NCI-H524 treated with DMSO at 0.1 percent for 48 hours (cell line): ENCODE measurements at places on chromosomes 13 and 19.

GRCh38 chr19:31423896-31424295 lies 74.7 kb upstream of the TSHZ3 start:
- DNase-seq: no peak

GRCh38 chr19:47381653-47382279 lies 32.7 kb downstream of the DHX34 start:
- DNase-seq: no peak

DNA sequence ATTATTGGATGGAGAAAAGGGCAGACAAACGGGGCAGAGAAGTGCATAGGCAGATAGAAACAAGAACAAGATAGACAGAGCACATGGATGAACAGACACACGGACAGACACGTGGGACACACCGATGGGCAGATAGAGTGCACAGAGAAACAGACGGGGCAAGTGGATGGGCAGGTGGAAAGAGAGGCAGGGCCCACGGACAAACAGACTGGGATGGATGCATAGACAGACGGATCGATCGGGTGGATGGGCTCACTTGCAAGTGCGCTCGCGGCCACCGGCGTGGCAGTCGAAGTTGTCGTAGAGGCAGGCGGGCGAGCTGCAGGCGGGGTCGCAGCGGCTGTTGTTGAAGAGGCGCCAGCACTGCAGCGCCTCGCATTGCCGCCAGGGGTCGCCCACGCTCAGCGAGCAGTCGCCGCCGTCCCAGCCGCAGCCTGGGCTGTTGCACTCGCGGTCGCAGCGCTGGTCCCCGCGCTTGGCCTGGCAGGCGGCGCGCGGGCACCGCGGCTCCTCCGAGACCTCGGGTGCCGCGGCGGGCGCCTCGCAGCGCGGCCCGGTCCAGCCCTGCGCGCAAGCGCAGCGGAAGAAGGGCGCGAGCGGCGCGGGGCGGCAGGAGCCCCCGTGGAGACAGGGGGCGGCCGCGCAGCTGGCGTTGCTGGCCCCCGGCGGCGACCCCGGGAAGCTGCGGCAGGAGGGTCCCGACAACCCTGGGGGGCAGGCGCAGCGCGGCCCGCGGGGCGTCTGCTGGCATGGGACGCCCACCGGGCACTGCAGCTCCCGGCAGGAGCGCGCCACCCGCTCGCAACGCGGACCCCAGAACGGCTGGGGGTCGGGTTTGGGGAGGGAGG lies 23.3 kb downstream of the NOTCH3 start:
- peak; percentile 30 for DNase-seq

DNA sequence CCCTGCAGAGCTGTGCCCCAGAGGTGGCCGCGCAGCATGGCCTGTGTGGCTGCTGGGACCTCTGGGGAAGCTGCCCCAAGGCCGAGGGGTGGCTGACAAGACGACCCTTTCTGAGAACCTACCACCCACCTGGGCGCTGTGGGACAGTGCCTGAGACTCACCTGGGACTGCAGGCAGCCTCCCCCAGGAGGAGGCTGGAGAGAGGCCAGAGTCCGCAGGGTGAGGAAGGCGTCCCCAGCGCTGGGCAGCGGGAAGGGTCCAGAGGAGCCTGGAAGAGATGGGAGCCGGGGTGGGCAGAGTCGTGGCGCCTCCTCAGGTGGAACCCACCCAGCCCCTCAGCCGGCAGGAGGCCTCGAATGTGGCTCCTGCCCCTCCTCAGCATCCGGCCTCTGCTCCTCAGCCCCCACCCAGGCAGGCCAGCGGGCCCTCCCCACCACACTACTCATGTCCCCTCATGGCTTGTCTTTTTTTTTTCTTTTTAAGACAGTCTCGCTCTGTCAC lies 25.3 kb downstream of the CILP2 start:
- no peak for DNase-seq

GRCh38 chr19:31723101-31723500 lies 373.9 kb upstream of the TSHZ3 start:
- no peak for DNase-seq
